Lower leg skin (tissue), 4 donors: ENCODE measurements at places on chromosomes 7 and 10. TPM values are rescaled to one million over a fixed set of nuclear protein-coding genes. Genes with fewer than 3 reads are reported as not detected.

The OR9A2 gene
- total RNA-seq, result not detected

The IKZF5 gene
- total RNA-seq, result 9.2 TPM

The PDGFA gene
- 27.0 TPM for total RNA-seq

The TWIST1 gene
- total RNA-seq, result 10.6 TPM

The ELFN1 gene
- total RNA-seq, result 1.7 TPM

The CLDN15 gene
- total RNA-seq, result 12.4 TPM

GRCh38 chr7:23603632-23604295, 6.6 kb downstream of the CCDC126 start:
- no peak for DNase-seq

DNA sequence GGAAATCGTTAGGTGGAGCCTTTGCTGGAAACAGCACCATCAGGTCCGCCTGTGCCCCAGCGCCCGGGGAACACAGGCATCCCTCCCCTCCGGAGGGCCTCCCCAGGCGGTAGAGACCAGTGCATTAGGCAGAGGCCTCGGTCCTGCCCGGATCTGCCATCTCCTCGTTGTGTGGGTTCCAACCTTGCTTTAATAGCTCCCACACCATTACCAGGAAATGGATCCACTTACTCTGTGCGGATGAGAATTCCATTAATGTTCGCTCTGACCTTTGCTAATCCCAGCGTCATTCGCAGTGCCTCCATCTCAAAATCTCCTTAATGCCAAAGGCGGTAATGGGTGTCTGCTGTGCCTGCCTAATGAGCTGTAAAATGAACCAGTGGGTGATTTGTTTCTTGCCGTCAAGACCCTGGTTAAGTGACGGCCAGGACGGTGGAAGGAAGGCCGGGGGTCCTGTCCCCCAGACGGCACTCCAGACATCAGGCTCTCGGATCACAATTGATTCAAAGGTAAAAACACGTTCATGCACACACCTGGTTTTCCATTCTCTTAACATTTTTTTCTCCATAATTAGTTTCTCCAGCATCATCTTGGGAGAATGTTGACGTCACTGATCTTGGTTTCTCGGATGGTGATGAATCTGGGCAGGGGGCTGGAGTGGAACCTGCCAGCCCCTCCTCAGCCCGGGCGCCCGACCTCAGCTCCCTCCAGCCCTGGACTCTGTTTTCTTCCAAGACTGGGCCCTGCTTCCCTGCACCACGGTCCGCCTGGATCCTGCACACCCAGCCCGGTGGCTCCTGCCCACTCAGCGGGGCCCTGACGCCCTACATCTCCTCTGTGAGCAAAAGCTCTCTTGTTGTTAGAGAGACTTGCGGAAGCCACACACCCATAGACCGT, 22.8 kb upstream of the FAM20C start:
- no peak for DNase-seq

DNA sequence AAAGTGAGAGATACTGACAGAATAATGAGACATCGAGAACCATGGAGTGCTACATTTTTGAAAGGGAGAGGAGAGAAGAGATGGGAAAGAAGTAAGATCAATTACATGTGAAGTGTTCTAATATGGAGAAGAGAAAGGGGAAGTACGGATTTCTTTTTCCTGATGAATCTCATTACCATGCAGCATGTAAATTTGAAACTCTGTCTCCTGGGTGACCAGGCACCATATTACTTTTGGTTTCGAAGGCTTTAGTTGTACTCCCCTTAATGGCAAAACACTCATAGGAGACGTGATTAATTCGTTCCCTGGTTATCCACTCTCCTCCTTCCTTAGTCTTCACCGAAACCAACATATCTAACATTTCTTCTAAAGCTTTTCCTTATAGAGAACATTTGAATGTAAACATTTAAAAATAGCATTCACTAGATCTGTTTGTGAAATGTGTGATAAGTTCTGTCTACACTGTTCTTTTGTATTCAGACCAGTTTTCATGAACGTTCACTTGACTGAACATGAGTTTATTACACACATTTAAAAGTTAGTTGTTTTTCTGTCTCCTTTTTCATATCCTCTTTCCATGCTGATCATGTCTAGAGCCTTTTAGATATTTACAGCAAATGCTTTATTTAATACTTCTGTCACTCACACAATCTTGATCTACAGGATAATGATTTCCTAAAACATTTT, 80.2 kb upstream of the MSRB2 start:
- no peak for DNase-seq

DNA sequence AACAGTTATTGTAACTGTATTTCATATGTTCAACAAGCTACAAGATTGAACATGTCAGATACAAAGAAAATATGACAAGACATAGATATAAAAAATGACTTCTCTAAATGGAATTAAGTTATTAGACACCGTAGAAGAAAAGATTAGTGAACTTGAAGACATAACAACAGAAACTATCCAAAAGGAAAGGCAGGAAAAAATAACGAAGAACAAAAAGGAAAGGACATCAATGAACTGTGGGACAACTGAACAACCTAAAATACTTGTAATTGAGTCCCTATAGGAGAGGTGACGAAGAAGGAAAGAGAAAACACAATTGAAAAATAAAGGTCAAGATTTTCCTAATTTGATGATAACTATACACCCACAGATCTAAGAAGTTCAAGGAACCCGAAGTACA, 32.3 kb downstream of the UPF2 start:
- no peak for DNase-seq

DNA sequence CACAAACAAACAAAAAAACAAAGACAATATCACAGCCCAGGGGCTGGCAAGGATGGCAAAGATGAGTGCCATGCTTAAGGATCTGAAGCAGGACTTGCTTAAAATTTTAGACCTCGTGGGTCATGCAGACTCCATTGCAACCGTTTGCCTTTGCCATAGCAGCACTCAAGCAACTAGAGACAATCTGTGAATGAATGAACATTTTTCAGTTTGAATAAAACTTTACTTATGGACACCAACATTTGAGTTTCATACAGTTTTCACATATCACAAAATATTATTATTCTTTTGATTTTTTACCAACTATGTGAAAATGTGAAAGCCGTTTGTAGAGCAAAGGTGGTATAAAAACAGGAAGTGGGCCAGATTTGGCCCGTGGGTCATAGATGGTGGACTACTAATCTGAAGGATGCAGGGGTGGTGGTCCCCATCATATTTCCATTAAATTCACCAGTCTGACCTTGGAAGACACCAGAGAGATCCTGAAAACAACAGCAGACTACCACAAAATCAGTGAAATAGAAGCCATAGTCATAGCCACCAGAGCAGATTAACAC, 8.3 kb upstream of the RBM17 start:
- no peak for DNase-seq

DNA sequence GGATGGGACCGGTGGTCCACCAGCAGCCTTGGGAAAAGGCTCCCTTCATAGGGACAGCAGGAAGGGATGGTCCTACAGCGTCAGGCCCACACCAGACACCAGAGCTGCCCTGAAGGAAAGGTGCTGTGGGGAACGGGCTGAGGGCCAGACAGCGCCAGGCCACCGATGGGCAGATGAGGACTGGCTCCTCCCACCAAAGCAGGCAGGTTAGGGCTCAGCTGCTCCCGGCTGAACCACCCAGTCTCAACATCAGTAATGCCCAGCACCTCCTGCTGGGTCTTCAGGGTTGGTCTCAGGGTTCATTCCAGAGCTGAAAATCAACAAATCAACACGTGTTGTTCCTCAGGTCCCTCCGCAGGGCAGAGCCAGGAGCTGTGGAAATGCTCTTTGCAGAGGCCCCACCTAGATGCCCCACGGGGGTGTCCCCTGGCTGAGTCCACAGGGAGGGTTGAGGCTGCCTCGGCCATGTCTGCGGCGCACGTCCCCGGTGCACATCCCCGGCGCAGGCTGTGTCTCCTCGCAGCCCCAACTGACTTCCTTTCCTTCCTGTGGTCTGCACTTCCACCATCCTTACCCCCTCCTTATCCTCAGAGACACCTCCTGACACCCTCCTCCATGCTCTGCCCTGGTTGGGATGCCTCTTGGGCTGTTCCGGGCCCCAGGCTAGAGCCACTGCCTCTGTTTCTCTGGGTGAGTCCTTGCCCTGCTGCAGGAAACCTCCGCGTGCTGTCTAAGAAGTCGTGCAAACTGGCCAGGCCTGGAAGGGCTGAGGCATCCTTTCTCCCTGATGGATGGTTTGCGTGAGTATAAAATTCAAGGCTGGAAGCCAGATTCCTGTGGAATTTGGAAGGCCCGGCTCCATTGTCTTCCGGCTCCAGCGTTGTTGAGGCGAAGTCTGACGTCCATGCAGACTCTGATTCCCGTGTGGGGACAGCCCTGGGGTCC, 32.8 kb upstream of the CFAP46 start:
- no peak for DNase-seq

DNA sequence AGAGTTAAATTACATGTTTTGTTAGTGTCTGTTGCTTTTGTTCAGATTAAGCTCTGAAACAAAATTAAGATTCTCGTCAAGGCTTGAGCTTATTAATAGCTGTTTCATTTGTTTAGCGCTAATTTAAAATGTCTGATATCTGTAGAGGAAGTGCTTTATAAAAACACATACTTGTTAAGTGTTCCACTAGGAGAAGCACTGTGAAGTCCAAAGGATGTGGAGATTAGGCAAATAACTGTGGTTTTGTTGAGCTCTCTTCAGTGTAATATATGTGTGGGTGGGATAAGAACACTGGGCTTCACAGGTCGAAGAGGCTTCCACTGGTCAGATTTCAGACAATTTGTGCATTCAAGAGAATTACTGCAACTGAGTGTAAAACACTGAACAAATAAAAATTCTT, 242.0 kb downstream of the AUTS2 start:
- DNase-seq, result no peak

GRCh38 chr10:114284346-114285071, 45.5 kb downstream of the VWA2 start:
- DNase-seq, result no peak

DNA sequence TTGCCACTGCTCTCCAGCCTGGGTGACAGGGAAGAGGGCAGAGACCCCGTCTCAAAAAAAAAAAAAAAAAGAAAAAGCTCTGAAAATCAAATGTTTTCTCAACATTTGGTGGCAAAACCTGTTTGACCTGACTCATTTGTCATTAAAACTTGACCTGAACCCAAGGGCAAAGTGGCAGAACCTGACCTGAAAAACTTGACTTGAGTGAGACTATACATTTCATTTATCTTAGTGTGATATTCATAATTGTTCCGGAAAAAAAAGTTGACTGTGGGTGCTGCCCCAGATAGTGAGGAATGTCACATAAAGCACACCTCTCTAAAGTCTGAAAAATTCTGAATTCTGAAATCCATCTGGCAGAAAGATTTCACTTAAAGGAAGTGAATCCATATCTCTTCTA, 2.3 kb upstream of the TAX1BP1 start:
- no peak for DNase-seq

DNA sequence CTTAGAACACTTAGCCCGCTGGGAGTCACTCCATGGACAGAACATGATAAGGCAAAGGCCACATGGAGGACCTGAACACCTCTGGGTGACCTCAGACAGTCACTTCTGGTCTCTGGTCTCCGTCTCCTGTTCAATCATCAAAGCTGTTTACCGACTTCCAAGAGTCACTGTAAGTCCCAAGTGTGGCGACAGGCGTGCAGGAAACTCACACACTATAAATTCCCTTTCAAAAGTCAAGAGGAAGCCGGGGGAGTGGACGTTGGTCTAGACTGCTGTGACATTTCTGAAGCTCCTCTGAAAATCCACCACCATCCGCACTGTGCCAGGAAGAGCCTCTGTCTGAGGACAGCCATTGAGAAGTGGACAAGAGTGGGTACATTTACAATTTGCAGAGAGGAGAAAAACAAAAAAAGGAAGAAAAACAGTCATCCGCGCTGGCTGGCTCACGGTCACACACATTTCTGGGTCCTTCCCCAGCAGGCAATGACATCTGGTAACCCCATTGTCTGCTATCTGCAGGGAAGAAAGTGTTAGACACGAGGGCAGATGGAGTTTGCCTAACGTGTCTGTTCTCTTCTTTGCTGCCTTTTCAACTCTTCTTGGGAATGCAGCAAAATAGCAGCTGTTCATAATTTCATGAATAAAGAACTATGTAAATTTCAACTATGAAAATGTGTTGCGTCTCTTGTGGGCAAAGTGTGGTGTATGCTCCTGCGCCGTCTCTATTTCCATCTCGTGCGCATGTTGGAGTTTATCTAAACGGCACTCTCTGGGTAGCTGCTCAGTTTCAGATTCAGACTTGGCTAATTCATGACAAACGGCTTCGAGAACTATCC, 32.9 kb upstream of the CUX1 start:
- no peak for DNase-seq

GRCh38 chr10:77960829-77961329, 34.3 kb upstream of the DLG5 start:
- DNase-seq, result no peak

DNA sequence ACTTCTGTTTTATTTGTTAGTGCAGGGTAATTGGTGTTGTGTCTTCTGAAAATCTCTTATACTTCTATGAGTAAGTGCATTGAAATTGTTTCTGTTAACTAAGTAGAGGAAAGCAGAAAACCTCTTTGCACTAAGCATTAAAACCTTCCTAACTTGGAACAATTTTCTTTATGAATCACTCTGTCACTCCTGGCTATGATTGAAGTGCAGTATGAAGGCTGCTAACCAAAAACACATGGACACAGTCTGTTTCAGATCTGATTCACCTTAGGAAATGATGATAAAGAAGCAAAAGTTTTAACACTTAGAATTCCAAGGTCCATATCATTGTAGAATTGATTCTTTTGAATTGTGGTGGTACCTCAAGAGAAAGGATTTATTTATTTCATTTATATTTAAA, 41.9 kb downstream of the MET start:
- no peak for DNase-seq

DNA sequence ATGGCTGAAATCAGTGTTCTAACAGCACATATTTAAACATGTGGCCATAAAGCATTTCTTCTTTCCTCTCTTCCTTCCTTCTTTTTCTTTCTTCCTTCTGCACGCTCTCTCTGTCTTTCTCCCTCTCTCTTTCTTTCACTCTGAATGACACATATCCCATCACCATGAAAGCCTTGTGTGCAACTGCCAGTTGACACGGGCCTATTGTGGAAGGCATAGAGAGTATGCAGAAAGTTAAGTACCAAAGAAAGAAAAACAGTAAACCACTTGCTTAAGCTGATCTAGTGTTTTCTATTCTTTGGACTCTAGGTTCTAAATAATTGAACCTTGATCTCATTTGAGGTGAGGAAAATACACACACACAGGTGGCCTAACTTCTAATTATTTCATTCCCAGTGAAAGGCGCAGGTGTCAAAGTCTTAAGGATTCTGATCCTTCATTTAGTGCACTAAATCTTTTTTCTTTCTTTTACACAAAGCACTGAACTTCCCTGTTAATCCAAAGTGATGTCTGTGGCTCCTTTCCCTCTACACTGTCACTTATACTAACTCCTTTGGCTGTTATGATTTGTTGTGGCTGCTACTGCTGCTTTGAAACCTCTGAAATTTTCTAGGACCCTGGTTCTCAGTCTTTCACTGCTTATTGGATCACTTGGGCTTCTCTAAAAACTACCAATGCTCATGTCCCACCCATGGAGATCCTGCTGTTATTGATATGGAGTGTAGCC, 17.7 kb downstream of the DKK1 start:
- DNase-seq, result no peak

- DNase-seq, result no peak
Measured at GRCh38 chr7:12162415-12163113, 48.5 kb upstream of the TMEM106B start.
